ENCODE measurements at places on chromosomes 6 and 20.
A peak's percentile ranks its signal among the peaks of the same experiment; 100 is the strongest.

DNA sequence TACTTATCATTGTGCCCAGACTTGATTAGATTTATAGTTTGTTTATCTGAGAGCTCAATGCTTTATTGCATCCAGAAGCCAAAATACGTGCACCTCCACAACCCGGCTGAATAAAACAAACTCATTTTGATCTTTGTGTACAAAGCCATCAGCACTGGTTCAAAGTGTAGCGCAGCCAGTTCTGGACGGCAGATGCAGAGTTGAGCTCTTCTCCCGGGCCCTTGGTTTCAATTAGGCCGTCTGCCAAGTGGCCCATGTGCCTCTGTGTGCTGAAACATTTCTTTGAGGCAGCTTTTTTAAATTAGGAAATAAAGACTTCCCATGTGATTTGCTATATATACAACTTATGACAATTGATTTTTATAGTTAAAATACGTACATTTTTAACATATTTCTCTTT, 96.2 kb upstream of the RSPO3 start:
- DNase-seq: no peak

- no peak for DNase-seq
Observed at GRCh38 chr6:32761072-32761471, 2.3 kb downstream of the HLA-DQB2 start.

DNA sequence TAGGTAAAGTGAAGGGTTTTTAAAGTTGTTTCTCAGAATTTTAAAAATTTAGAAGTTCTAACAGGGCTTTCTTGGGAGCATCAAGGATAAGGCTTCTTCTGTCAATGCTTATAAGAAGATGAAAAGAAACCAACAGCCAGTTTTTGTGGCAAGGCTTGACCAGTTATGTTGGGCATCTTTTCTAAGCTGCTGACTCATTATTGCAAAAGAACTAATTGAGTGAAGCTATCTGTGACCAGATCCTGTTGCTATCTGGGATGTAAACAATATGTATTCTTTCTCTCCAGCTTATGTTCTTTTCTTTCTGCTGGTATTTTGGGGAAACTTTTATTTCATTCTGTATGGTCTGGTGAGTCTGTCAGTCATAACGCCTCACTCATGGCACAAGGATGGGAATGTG, 643.8 kb downstream of the HDGFL1 start:
- DNase-seq: no peak

DNA sequence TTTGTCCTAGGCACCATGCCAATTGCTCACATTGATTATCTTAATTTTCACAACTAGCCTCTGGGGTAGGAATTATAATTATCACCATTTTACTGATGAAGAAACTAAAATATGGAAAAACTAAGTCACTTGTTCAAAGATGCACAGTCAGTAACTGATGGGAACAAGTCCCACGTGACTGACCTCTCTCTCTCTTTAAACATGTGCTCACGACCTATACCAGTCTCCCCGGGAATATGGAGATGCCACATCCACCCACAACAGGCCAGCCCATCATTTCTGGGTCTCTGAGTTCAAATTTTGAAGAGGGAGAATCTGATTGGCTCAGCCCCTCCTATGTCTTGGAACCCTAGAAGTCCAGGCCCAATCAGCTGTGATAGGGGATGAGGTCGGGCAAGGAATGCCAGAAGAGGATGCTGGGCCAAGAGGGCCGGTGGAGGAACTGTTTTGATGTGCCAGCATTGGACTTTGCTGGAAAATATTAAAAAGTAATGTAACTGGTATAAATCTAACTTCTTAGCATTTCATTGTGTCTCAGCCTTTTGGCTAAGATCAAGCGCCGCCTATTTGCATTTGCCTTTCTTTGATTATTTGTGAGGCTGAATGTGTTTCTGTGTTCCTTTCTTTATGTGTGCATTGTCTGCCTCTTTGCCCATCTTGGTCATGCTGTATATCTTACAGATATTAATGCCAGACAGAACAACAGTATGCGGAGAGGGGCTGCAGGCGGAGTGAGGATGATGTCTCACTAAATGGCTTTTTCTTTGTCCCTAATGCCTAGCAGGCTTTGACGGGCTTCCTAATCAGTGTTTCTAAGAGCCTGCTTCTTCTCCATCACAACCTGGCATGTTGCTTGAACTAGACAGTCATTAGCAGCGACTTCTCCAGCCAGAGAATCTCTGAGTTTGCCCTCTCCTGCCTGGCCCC, 126.6 kb downstream of the VEGFA start:
- no peak for DNase-seq

DNA sequence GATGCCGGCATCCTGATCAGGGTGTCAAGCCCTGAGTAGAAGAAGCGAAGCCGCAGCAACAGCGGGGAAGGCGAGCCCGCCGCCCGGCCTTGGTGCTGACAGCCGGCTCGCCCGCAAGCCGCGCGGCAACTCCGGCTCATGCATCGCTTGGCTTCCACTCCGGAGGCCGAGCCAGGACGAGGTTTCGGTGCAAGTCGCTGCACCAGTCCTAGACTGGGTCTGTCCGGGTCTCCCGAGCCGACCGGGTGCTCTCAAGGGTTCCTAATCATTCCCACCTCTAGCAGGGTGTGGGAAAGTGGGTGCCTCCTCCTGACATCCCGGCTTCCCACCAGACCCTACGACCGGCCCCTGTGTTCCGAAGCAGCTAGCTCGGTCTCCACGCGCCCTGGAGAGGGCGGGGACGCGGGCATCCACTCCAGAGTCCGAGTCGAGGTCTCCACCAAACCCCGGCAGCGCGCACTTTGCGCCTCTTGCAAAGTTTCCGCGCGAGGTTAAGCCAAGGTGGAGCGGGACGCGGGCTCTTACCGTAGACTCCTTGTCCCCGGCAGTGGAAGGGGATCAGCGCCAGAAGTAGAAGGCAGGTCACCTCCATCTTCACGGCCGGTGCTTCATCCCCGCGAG, 1.4 kb downstream of the MDGA1 start:
- peak; percentile 31 for DNase-seq

DNA sequence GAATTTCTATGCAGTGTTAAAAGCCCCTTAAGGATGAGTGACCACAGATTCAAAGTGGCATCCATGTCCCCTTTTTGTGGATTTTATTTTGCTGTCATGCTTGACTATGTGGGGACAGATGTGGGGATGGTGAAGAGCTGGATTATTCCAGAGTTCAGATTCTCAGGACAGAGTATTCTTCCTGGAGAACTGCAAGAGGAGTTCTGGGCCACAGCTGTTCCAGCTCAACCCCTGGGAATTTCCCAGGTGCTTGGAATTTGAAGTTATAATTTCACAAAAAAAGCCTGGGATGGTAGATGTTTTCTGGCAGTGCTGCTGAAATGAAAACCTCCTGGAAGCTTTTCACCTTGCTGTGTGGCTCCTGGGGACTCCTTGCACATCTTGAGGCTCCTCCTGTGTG, 671.8 kb upstream of the MARCKS start:
- DNase-seq: no peak

- DNase-seq: no peak
Observed at GRCh38 chr6:21123507-21124436, 469.8 kb upstream of the SOX4 start.

- no peak for DNase-seq
Observed at GRCh38 chr20:10940941-10941340, 267.1 kb upstream of the JAG1 start.

DNA sequence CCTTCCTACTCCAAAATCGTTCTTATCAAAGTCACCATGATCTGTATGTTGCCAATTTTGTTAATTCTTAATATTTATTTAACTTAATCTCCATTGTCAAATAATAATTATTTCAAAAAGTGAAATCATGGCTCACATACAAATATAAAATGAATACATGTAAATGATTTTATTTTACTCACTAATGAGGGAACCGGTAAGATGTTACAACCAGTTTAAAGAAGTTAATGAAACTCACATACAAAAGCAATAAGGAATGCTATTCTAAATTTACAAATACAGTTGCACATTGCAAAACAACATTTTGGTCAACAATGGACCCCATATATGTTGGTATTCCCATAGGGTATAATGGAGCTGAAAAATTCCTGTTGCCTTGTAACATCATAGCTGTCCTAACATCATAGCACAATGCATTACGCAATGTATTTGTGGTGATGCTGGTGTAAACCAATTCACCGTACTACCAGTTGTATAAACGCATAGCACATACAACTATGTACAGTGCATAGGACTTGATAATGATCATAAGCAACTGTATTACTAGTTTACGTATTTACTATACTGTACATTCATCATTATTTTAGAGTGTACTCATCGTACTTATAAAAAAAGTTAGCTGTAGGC, 6.5 kb upstream of the SLC22A16 start:
- DNase-seq: no peak

GRCh38 chr20:11905460-11906179, 12.1 kb upstream of the BTBD3 start:
- DNase-seq: no peak

- no peak for DNase-seq
Observed at GRCh38 chr6:41269716-41270115, 16.8 kb downstream of the TREM1 start.

GRCh38 chr20:52312132-52312729, 120.7 kb upstream of the ZFP64 start:
- peak; percentile 11 for DNase-seq

GRCh38 chr6:56644366-56644765, 1.7 kb upstream of the DST start:
- no peak for DNase-seq

Data from stimulated activated CD8-positive, alpha-beta memory T cell treated with anti-CD3 and anti-CD28 coated beads, Interleukin-2, amount 100 ng/mL, for 48 hours (primary cell).